ENCODE measurements at places on chromosomes 6 and 20.

DNA sequence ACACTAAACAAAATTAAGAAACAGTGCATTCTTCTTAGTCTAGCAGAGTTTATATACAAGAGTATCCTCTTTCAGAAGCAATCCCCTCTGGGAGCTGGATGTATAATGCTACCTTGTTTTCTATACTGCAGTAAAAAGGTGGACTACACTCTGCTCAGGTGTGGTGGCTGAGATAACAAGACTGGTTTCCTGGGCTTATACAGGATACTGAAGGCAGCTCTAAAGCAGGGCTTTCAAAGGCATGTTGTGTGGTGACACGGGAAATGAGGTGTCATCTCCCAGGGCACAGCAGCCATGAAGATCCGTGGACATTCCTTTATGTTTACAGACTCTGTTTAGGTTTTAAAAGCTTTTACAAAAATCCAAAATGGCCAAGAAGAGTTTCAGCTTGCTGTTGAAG lies 136.7 kb downstream of the MAP3K4 start:
- DNase-seq, result no peak

GRCh38 chr6:97399208-97399607 lies 116.2 kb upstream of the MMS22L start:
- DNase-seq, result no peak

DNA sequence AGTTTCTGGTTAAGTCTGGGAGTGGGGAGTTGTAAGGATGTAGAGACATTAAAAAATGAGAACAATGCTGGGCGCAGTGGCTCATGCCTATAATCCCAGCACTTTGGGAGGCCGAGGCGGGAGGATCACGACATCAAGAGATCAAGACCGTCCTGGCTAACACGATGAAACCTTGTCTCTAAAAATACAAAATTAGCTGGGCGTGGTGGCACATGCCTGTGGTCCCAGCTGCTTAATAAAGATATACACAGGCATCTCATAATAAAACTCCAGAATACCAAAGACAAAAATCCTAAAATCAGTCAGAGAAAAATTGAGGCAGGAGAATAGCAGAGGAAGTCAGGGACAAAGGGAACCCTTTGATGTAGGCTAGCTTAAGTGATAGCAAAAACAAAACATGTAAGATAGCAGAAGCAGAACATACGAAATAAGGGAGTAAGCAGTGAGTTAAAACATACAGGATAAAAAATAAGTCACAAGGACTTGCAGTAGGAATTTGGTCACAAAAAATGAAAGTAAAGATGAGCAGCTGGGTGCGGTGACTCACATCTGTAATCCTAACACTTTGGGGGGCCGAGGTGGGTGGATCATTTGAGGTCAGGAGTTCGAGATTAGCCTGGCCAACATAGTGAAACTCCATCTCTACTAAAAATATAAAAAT lies 23.6 kb downstream of the DDX43 start:
- no peak for DNase-seq

DNA sequence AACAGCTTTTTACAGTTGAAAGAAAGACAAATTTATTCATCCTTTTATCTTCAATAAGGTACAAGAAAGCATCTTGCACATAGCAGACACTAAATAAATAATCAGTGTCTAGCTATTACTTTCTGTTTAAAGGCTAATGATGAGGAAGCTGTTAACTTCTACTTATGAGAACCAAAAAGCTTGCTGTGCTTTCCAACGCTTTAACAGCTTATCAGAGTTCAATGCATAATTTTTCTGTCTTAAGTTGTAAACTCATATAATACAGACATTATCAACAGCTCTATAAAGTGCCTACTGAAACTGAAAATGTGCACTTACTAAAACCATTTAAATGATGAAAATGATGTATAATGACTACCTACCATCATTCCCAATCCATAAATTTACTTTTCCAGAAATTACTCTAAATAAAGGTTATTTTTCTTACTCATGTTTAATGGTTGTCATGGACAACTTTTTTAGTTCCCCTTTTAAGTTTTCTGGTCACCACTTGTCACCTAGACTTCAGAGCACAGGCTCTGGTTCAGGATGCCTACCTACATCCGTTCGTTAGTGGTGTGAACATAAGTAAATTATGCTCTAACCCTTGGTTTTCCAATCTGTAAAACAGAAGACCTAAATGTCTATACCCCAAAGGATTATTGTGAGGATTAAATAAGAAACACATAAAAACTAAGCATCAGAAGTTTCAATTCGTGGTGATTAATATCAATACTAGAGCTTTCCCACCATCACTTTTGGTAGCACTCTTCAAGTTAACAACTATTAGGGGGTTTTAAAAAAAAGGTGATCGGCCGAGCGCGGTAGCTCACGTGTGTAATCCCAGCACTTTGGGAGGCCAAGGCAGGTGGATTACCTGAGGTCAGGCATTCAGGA lies 8.0 kb downstream of the PNISR start:
- DNase-seq, result no peak

DNA sequence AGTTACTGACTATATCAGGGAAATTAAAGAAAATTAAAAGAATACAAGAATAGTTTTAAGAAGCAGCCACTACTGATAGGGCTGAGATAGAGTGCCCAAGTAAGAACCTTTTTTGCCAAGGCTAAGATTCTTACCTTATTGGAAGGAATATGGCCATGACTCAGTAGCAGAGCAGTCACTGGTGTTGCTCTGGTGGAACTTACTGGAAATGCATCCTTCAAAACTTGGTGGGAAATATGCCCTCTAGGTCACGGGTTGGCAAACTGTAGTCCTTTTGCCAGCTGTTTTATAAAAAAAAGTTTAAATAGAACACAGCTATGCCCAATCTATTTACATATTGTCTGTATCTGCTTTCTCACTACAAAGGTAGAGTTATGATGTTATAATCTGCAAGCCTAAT lies 6.0 kb downstream of the HSF2 start:
- DNase-seq, result no peak

DNA sequence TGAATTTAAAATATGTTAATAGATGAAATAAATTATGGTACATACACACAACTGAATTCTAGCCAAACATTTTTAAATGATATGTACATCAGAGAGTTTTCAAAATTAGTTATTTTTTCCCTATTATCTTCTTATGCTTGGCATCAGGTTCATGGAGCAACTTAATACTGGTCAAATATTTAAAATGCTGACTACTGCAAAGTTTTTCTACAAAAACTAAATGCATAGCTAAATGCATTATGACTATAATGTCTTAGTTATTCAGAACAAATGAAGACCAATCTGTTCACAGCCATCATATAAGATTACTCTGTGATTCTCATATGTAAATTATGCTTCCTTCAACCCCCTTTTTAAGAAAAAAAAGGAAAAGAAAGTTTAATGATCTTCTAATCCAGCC lies 8.2 kb upstream of the IL17A start:
- DNase-seq, result no peak

DNA sequence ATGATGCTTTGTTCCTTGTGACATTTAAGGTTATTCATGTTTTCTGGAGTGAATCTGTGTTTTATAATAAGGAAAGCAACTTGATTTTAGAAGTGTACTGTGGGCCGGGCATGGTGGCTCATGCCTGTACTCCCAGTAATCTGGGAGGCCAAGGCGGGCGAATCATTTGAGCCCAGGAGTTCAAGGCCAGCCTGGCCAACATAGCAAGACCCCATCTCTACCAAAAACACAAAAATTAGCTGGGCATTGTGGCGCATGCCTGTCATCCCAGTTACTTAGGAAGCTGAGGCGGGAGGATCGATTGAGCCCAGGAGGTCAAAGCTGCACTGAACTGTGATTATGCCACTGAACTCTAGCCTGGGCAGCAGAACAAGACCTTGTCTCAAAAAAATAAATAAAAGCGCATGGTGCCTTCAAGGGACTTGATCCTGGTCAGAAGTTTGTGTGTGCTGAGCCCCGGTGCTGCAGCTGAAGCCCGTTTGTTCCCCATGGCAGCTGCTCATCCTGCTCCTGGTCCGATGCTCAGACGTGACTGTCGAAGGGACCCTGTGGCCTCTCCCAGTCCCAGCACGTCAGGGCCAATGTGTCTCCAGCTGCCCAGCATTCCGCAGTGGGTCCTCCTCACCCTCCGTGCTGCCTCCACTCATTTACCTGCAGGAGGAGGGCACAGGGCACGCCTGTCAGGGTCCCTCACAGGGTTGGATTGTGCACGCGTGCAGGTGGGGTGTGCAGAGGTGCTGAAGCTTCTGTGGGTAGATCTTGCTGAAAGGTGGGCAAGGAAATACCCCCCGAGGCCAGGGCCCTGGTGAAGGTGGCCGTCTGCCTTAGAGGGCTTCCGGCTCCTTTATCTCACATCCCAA lies 18.3 kb downstream of the ENTPD6 start:
- DNase-seq, result no peak

GRCh38 chr6:136737871-136738691 lies 54.2 kb downstream of the MAP3K5 start:
- no peak for DNase-seq

GRCh38 chr20:35048739-35049138 lies 43.9 kb downstream of the TRPC4AP start:
- DNase-seq, result no peak

DNA sequence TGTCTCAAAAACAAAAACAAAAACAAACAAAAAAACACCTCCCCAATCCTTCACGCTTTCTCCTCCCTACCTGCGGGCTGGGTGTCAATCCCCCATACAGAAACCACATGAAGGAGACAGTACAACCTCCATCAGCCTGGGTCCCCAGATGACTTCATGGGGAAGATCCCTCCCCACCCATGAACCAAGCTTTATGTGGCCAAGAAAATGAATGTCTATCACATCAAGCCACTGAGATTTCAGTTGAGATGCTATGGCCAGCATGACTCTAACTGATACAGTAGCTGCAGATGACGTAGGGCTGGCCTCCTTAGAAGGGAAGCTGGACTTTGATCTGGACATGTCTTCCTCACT lies 21.2 kb upstream of the BNIP5 start:
- DNase-seq, result no peak

DNA sequence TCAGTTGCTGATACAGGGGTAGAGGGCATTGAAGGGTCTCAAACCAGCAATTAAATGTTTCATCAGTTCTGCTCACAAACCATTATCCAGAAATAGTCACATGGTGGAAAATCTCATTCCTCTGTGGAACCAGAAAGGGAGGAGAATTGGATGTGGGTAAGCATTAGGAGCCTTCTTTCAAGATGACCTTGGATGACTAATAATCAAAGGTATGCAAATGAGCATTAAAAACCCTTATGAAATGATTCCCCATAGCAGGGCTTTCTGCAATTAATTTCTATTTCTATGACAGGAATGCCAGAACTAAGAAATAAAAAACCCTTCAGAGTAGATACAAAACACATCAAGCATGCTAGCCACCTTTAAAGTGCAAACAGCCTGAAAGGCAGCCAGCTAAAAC lies 37.4 kb upstream of the HCRTR2 start:
- no peak for DNase-seq

GRCh38 chr20:63854766-63855362 lies 6.4 kb upstream of the ABHD16B start:
- no peak for DNase-seq

DNA sequence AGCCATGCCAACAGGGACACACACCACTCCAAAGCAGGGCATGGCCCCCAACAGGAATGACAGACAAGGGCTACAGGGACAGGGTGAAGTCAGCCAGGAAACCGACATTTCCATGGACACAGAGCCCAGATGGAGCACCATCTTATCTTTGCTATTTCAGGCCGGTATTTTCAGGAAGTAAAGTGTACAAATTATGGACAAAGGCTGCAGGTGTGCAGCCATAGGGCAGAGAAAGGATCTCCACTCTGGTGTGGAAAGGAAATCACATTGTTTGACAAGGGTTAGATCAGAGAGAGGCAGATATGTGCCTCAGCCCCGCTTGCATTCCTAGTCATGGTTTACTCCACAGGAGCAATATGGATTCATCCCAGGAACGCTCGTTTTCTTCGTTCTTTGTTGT lies 81.7 kb upstream of the SLC22A23 start:
- no peak for DNase-seq

DNA sequence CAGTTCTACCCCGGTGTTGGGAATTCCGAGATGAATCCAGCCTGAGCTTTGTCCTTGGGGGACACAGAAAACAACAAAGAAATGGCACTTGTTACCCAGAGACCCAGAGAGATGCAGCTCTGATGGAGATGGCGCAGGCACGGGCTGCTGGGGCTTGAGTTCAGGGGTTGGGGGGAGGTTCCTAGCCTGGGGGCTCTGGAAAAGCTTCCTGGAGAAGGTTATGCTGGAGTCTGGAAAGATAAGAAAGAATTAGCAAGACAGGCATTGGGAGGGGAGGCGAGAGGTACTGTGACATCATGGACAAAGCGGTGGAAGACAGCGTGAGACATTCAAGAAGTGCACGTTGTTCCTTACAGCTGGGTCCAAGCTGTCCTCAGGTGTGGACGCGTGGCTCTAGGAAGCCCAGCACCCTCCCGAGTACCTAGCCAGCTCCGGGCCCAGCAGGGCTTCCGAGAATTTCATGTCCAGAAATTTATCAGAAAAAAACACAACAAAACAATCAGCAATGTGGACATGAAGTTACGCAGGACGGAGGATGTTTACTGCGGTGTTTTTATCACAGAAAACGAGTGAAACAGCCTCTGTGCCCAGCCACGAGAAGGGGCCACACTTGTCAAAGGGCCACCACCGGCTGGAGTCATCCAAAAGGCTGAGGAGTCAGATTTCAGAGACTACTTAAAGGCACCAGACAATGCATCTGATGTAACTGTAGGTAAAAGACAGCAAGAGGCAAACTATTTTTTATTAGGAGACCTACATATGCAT lies 39.5 kb downstream of the C20orf203 start:
- no peak for DNase-seq

GRCh38 chr6:133297657-133298056 lies 56.5 kb downstream of the EYA4 start:
- no peak for DNase-seq

DNA sequence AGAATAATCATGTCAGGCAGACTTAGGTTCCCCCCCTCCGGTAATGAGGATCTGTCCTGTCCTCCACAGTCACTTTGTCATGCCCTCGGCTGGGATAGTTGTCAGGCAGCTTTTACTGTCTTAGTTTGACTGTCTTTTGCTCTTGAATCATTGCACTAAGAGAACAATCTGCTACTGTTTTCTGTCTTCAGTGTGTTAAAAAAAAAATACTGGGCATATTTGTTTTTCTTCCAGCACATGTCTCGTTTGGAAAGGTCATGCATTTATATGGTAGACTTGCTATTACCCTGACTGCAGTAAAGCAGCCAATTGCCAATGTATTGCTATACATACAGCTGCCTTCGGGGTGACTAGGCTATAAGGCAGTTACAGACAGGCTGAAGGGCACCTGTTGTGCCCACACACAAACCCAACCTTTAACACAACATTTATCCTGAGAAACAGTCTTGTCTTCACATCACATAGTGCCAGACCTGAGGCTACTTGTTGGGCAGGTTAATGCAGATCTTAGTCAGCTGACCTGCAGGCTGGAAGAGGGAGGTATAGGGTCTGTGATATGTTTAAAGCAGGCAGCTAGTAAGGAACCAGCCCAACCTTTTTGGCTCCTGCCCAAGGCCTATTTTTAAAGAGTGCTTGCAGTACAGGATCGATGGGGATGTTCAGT lies 26.7 kb downstream of the ARFGEF3 start:
- no peak for DNase-seq

DNA sequence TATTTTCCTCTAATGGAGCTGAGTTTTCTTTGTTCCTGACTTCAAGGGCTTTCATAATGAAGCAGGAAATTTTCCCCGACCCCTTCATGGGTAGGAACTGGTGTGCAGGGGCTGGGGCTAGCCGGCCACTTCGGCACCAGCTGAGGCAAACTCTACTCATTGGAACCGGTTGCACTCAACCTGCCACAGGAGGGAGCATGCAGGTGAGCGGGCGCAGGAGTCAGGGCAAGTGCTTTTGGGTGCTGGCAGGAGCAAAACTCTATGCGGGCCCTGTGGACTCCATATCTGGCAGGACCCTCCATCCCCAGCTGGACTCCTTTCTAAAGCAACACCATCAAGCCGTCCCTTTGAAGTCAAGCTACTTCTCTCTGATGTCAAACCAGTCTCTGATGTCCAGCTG lies 244.2 kb downstream of the EPM2A start:
- DNase-seq, result no peak

- DNase-seq, result no peak
These were observed 83.5 kb downstream of the TRERF1 start for GRCh38 chr6:42368181-42368580.
